Kasumi-1 (cell line): ENCODE measurements at places on chromosomes 11 and 22.

- no peak for DNase-seq
Observed at GRCh38 chr11:57425565-57426438, 1.1 kb downstream of the SLC43A3 start.

DNA sequence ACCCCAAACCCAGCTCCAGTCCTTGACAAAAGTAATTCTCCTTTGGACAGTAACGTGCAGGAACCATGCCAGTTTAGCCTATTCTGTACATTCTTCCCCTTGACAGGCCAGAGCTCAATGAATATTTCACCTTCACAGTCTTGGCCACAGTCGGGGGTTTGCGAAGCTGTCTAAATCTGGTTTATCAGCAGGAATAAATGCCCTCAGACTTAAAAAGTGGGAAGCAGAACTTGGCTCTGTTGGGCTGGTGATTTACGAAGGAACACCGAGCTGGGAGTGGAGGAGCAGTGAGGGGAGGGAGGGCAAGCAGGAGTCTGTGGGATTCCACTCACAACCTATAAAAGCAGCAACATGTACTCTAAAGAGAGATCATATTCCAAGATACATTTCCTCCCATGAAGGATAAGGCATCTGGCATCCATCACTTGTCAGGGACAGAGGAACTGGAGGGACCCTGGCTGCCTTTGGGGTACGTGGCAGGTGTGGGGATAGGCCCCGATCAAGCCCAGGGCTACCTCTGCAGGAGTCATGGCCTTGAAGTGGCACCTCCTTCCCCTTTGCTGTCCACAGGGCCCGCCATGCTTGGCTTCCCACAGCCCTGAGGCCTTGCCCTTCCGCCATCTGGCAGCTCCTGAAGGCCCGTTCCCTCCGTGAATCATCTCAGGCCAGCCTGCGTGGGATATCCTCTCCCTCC is 154.3 kb downstream of the ADAMTS15 start:
- DNase-seq, result no peak

DNA sequence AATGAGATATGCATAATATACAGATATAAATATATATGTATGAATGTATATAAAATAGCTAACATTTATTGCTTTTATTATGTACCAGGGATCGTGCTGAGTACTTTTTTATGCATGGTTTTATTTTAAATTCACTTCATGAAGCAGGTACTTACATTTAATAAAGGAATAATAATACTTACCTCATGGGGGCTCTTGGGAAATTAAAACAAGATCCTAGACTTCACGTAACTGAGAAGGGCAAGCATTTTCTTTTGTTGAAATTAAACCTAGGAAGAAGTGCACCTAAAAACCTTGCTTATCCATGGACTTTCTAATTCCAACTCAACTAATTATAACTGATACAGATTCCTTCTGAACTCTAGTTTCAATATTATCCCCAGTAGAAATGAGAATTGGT is 40.0 kb upstream of the ABTB2 start:
- no peak for DNase-seq

- DNase-seq, result no peak
Observed at GRCh38 chr22:31398231-31398630, 1.2 kb upstream of the DRG1 start.

GRCh38 chr11:8103909-8104308 is 22.9 kb downstream of the TUB start:
- no peak for DNase-seq

- no peak for DNase-seq
Observed at GRCh38 chr22:49866134-49866533, 12.5 kb downstream of the ZBED4 start.

GRCh38 chr11:78603792-78604191 is 29.1 kb upstream of the NARS2 start:
- no peak for DNase-seq

DNA sequence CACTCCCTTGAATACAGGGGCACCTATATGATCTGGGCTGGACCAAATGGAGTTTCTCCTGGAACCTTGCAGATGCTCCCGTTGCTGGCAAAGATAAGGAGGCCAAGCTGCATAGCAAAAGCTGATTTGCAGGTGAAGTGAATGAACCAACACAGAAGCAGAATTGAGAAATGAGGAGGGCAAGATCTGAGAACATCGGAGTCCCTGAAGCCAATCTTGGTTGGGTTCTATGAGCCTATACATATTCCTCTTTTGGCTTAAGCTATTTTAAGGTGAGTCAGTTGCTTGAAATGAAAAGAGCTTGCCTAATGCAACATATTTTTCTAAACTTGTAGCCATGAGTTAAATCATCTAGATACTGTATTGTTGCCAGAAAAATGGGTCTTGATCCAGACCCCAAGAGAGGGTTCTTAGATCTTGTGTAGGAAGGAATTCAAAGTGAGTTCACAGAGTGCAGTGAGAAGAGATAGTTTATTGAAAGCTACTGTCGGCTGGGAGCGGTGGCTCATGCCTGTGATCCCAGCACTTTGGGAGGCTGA is 23.5 kb downstream of the WEE1 start:
- no peak for DNase-seq

- no peak for DNase-seq
Observed at GRCh38 chr11:96008161-96008720, 84.3 kb upstream of the MTMR2 start.

DNA sequence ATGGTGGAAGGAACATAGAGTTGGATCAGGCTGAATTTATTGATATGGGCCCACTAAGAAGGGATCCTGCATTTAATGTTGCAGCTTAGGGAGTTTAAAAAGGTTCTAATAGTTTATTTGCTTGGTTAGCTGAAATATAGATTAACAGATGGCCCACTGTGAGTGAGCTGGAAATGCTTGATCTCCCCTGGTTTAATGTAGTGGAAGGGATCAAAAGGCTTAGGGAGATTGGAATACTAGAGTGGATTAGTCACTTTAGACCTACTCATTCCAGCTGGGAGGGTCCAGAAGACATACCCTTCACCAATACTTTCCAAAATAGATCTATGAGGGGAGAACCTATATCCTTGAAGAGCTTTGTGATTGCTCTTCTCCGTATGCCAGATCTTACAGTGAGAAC is 130.1 kb upstream of the ZC3H12C start:
- no peak for DNase-seq

DNA sequence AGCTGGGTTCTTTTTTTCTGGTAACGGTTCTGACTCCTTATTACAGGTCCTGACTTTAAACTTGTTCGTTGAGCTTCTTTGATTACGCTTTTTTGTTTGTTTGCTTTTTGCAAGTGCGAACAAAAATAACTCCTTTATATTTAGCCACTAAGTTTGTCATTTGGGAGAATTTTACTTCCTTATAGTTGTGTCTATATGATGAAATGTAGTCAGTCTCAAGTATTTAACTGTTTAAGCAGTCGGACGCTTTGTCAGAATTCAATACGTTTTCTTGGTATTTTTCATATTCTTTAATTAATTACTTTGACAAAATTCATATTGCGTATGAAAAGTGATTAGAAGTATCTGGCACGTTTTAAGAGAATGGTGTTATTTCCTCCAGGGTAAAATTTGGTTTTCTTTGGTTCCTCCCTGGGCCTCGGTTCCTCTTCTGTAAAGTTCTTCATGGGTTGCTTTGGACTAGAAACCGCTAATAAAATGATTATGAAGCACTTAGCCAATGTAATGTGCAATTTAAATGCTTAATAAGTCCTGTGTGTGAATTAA is 1.3 kb downstream of the CBL start:
- DNase-seq, result peak; percentile 19
